Left ventricle myocardium superior (tissue), 1 donor: ENCODE measurements at places on chromosomes 4 and X. TPM values are rescaled to one million over a fixed set of nuclear protein-coding genes. Genes with fewer than 3 reads are reported as not detected.

Gene VCX3B
- total RNA-seq: not detected

Gene MAGEA8
- not detected for total RNA-seq

Gene SMIM31
- total RNA-seq: not detected

Gene FAM184B
- total RNA-seq: not detected

Gene PPARGC1A
- 97.2 TPM for total RNA-seq

Gene PLK4
- total RNA-seq: 1.3 TPM

Gene STK32B
- total RNA-seq: 1.4 TPM

Gene LDB2
- total RNA-seq: 27.4 TPM

Gene CLDN22
- not detected for total RNA-seq

Gene TFDP3
- not detected for total RNA-seq

Gene AKAP4
- not detected for total RNA-seq

DNA sequence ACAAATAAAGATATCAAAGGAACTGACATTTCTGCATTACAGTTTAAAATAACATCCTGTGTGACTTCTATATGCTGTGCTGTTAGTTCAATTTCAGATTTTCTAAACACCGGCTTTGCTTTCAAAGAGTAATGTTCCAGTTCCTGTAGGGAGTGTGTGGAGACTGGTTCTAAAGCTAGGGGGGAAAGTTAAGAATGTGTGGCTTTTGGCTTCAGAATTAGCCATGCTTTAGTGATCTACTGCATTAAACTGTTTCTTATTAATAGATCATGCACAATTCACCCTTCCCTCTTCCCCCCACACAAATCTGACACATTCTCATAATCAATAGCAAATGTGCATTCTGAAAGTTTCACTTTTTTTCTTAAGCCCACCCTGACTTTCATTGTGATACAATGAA, 32.0 kb upstream of the DKK2 start:
- DNase-seq: no peak

DNA sequence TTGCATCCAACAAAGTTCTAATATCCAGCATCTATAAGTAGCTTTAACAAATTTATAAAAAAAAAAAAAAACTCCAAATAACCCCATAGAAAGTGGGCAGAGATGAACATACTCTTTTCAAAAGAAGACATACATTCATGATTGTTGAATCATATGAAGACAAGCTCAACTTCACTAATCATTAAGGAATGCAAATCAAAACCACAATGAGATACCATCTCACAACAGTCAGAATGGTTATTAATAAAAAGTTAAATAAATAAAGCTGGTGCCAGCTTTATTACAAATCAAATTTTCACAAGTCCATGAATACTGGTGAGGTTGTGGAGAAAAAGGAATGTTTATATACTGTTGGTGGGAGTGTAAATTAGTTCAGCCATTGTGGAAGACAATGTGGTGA, 592.0 kb downstream of the IQCM start:
- no peak for DNase-seq

- DNase-seq: no peak
These were observed 47.4 kb downstream of the NRK start for GRCh38 chrX:105869701-105870100.

- no peak for DNase-seq
These were observed 35.4 kb downstream of the FABP2 start for GRCh38 chr4:119286377-119287002.

- DNase-seq: no peak
These were observed 68.1 kb downstream of the FRMPD4 start for GRCh38 chrX:12206413-12206812.

GRCh38 chrX:86028681-86029080, 18.7 kb downstream of the CHM start:
- DNase-seq: no peak

DNA sequence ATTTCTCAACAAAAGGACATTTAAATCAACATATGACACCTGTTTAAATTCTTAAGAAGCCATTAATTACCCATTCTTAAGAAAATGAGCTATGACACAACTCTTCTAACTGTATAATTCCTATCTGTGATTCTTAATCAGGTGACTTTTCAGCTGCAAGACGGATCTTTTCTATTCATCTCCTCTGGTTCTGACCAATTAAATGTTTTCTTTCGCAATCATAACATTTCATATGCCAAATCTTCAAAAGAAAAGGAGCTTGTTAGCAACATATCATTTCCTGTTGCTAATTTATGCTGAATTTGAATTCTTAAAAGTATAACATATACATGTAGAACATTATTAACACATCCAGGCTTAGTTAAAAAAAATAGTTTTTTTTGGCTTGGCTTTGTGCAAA, 62.5 kb downstream of the SEL1L3 start:
- no peak for DNase-seq

GRCh38 chr4:73127839-73128453, 58.4 kb upstream of the COX18 start:
- DNase-seq: no peak

DNA sequence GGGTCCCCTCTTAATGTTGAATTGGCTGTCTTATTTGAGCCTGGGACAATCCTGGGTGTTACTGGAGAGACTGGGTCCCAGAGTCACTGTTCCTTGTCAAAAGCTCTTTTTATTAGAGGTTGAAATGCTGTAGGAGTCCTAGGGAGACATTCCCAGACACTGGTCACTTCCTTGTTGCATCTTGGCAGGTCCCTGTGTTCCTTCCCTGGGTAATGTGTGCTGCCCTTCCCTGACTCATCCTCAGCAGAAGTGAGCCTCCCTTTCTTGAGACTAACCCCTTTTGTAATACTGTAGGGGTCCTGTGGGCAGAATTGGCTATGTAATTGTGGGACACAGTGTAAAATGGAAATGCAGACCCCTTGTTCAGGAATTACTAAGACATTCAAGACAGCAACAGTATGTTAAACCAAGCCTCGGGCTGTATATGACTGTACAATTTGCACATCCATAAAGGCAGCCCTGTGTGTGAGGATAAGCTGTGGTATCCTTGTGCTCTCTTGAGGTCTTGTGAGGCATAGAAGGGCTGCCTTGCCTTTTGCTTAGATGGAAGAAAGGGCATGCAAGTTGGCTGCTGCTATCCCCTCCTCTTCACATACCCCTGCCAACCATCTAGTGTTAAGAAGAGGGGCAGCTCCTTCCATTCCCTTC, 53.5 kb downstream of the DCLK2 start:
- no peak for DNase-seq

- no peak for DNase-seq
These were observed 202.0 kb downstream of the DCLK2 start for GRCh38 chr4:150280081-150280895.

- DNase-seq: no peak
These were observed 134.7 kb upstream of the SPANXN4 start for GRCh38 chrX:142891046-142891445.

DNA sequence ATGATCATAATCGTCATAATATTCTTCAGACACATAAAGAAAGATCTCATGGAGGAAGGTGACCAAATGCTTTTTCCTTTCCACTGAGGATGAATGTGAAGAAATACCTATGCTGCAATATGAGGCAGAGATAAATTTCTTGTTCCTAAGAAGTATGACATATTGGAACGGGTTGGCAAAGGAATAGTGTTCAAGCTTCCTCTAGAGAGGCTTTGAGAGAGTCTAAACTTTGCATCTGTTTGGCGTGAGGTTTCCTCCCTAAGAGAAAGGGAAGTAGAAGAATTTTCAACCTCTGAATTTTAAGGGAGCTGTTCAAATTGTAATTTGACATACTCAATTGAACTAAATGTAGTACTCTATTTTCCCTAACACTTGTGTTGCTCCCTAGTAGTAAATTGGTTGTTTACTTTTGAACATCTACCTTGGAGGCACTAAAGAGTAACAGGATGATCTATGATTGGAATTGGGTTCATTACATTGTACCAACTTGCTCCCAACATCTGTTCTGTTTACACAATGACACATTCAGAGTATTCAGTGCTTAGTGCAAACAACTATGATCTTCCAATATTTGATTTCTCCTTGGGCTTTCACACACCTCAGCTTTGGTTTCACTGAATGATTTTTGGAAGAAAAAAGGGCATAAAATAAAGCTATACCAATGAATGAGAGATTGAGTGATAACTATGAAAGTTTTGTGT, 122.0 kb downstream of the CORIN start:
- no peak for DNase-seq

DNA sequence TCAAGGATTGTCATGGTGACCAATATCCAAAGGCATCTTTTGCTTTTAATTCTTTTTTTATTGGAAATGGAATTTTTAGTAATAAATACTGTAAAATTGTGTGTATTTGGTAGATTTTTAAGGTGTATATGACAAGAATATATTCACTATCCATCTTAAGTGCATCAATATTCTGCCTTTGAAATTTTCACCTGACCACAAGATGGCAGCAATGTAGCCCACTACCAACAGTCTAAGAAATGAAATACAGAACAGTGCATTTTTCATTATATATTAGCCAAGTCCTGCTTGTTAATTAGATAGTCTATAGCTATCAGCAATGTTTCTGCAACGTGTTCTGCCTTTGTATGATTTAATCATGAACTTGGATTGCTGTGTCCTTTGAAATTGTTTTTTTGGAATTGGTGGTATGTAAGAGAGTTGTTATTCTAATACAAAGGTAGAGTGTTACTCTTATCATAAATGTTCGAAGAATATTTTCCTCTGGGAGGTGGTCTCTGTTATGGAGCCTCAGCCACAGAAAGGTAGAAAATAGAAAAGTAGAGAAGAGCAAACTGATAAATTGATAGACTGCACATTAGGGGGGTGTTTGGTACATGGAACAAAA, 38.2 kb downstream of the HPGDS start:
- no peak for DNase-seq

DNA sequence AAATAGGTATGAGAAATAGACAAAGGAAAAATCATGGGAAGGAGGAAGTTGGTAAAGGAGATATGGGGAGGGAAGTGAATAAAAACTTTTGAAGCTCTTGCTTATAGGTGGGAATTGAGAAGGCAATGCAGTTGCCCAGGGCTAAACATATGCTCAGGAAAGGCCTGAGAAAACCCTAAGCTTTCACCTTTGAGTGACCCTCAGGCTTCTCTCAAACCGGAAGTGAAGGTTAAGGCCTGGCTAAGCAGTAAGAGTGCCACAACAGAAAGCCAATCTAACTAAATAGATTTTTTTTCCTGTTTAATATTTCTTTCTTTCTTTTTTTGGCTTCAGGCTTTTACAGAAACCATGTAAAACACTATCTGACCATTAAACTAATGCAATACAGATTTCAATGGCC, 69.5 kb upstream of the GABRA3 start:
- no peak for DNase-seq

DNA sequence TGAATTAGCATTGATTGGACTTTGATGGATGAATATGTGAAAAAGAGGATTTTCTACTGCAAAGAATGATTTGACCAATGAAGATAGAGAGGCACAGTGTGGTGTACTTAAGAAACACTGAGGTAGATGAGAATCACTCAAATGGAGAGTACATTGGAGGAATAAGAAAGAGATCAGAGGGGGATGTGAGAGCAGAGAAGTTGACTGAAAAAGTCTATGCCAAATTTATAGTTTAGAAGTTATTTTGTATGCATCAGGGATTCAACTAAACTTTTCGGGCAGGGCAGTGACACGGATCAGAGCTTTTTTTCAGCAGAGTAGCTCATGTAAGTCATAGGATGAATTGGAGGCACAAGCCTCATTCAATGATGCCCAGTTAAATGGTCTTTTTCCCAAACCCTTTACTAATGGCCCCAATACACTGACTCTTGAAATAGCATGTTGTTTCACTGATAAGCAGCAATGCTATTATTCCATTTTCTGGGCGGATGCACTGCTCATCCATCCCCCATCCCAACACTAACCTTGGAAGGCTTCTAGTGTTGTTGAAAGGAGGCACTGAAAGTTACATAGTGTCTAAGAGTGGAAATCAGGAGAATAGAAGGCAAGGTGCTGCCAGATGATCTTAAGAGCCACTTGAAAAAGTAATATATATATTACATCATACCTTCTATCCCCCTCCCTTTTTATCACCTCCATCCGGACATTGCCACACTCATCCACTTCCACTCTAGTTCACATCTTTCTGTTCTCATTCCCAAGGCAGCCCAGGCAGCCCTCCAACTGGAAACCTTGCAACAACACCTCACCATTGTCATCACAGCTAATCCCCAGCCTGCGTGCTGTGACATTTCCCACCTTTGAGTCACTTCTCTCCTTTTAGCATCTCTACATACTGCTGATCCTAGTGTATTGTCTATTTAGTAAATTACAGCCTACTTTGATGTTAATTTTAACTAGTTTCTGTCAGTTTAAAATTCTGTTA, 46.1 kb downstream of the ARHGAP24 start:
- DNase-seq: peak; percentile 77

DNA sequence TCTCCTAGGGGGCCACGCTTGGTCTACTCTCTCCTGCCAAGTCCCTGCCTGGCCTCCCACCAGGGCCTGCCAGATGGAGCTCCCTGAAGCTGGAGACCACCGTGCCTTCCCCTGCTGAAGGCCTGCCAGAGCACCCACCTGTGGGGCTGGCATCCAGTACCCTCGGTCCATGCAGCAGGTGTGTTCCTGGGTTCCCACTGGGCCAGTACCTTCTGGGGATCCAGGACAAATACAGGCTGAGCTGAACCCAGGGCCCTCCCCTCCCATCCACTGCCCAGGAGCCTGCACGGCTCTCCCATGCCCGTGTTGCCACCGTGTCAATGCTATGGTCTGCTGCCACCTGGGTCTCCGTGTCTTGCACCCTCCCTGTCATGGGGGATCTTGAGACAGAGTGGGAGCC, 68.8 kb downstream of the ABLIM2 start:
- DNase-seq: no peak

GRCh38 chrX:46634577-46634976, 61.0 kb downstream of the CHST7 start:
- no peak for DNase-seq

DNA sequence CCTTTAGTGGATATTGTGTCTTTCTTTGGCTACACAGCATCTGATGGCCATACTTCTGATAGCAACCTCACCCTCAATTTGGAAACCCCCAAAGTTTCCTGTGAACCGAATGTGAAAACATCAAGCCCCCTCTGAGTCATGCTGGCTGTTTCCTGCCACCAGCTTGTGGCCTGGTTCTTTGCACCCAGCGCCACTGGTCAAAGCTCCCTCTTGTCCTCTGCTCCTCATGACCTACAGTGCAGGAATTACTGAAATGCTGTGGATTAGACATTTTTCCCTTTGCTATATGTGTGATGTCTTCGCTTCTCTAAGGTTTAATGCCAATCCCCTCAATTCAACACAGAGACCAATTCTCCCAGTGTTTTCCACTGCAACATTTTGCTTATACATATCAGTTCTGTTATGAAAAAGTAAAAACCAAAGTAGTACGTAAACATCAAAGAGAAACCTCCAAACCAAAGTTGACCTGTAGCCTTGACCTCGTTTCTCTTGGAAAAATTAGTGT, 224.0 kb upstream of the TENM3 start:
- no peak for DNase-seq

GRCh38 chr4:108483079-108483478, 137.3 kb upstream of the RPL34 start:
- DNase-seq: no peak

DNA sequence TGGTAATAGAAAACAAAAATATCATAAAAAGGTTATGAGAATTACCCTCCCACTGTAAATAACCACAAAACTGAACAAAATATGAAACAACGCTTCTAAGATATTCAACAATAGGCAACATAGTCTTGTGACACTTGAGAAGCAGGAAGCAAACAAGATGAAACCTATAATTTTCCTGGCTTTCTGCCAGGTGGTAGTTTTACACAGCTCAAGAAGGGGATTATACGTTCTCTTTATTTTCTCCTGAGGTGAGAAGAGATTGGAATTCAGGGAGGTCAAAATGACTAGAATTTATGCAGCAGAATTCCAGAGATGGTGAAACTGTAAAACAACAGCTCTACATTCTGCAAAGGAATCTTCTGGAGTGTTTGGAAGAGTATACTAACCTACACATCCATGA, 186.0 kb downstream of the HHIP start:
- DNase-seq: no peak
